WTC11 (cell line): ENCODE measurements at places on chromosomes 5 and 9.

- no peak for DNase-seq
Observed at GRCh38 chr5:153209016-153209415, 281.5 kb upstream of the GRIA1 start.

GRCh38 chr5:173665326-173665725 lies 48.9 kb upstream of the BOD1 start:
- no peak for DNase-seq

DNA sequence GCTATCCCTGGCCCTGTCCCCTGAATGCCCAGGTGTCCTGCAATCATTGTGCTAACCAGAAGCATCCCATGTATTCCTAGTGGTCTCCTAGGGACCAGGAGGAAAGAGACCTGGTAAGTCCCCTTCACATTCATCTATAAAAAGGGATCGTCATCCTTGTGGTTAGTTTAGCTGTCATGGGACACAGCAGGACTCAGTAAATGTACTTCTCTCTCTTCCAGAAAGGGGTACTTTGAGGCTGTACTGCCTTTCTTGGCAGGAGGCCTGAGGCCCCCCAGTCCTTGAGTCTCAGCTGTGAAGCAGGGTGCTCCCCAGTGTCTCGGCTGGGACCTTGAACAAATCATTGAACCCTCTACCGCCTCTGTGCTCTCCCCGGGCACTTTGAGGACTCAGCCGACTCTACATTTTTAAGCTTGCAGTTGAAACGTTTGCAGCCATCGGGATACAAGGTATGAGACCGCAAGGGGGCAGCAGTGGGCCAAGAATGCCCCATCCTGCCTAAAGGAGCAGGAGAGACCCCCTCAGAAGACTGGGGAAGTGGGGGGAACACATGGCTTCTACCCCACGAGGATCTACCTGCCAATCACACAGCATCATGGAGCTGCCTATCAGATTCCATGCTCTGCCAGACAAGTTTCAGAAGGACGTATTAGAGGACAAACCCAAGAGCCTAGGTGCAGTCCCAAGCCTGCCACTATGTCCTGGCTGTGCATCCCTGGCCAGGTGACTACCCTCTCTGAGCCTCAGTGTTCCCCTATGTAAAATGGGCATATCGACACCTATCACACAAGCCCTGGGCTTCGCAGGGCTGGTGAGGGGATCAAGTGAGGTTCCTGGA lies 2.4 kb upstream of the PHYKPL start:
- peak; percentile 93 for DNase-seq

DNA sequence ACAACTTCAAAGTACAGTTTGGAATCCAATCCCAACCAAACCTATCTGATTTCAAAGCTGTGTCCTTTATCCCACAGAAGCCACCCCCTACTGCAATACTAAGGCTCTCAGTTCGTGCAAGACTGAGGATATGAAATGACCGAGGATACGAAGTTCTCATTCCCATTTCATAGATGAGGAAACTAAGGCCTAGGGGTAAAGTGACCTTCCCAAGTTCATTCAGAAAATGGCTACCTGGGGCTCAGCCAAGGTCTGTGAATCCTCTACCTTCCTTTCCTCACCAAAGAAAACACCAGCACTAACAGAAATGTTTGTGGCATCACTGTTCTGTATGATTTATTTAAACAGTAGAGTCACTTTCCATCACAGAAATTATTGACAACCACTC lies 5.4 kb downstream of the KIAA1191 start:
- DNase-seq: no peak

DNA sequence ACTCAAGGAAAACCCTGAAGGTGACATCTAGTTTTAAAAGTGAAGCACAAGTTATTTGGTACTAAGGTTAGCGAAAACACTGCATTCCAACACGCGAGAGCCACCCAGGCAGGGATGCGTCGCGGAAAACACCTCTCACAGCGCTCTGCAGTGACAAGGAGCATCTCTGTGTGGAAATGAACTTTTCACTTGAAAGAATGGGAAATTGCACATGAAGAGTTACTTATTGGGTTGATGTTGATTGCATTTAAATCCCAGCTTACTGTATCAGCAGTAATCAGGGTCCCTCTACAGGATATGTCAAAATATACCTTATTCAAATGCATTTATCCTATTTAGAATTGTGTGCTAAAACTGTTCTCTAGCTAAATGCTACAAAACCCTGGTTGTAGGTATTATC lies 144.4 kb downstream of the BNC2 start:
- DNase-seq: no peak

GRCh38 chr5:178227138-178227659 lies 5.4 kb downstream of the PHYKPL start:
- DNase-seq: no peak
